Activated CD4-positive, alpha-beta T cell treated with anti-CD3 and anti-CD28 coated beads for 48 hours (primary cell): ENCODE measurements at places on chromosomes 4 and X.

- no peak for DNase-seq
These were observed 20.6 kb downstream of the SH3D19 start for GRCh38 chr4:151304755-151305154.

GRCh38 chr4:166301266-166301665 lies 428.2 kb downstream of the TLL1 start:
- DNase-seq = no peak

GRCh38 chrX:48683411-48683982 lies at the start of gene WAS:
Gene WAS (plus strand): TSS chrX:48683799. CDS start chrX:48683854, 55 bp downstream.
- DNase-seq = peak; percentile 58

DNA sequence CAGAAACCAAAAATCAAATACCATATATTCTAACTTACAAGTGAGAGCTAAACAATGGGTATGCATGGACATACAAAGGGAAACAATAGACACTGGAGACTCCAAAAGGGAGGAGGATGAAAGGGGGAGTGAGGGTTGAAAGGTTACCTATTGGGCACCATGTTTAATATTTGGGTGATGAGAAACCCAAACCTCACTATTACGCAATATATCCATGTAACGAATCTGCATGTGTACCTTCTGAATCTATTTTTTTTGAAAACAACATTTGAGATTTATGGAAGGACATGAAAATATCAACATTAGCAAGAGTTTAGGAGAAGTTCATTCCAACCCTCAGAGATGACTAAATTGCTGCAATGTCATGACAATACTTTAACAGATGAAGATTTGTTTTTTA lies 586.1 kb downstream of the GBA3 start:
- DNase-seq = no peak

- no peak for DNase-seq
These were observed 14.5 kb upstream of the DACH2 start for GRCh38 chrX:86133761-86134160.

DNA sequence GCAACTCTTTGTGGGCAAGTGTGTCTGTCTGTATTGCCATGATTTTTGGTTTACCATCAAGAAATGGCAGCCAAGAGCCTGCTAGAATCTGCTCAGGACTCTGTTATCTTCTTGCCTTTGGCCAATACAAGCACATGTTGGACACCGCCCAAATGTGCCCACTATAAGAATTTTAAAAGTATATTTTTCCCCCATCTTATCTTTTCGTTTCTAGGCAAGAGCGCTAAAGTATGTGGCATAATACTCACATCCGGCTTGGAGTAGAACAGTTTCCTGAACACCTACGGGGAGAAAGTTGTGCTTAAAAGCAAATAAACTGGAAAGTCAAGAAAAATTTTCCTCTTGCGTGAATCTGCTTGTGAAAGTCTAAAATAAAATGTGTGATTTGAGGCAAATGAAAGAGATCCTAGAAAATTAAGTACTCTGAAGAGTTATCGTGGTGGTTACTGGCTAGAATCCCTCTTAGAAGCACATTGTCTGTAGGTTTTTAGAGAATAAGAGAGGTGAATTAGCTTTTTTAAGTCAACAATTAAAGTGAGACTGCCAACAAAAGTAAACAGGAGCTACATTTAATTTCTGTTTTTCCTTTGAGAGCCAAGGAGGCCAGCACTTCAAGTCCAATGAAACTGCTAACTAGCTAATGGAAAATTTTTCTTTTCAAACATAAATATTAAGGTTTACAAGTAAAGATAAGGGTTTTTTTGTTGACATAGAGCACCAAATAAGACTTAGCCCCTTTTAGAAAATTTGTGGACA lies 220.2 kb downstream of the SOWAHB start:
- no peak for DNase-seq

DNA sequence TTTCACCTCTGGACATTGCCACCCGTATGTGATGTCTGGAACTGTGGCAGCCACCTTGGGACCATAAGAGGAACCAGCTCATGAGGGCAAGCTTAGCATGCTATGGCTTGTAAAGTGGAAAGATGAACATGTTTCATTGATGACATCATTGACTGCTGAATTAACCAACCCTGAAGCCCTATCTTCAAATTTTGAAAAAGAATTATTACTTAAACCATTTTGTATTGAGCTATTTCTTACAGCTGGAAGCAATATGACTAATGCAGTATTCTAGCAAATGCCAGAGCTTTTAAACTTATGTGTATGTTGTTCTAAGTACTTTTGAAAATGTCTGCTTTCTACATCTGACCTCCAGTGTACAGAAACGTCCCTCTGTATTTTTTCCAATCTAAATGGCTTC lies 18.1 kb downstream of the GUCY2F start:
- no peak for DNase-seq

DNA sequence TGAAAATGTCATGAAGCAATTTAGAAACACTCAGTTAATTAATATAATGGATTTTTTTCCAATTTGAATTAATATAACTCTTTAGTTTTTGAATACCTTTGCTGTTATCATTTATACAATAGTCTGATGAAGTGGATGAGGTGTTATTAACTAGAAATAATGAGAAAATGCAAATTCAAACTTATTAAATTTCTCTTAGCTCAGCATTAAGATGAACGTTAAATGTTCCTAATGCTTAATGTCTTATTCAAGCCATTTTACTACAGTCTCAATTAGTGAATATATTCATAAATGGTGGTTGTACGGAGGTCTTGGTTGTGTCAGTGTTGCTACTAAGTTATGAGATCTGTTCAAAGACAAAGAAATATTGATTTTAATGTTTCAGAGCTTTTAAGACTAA lies 186.3 kb downstream of the DTHD1 start:
- DNase-seq = no peak

GRCh38 chr4:26873391-26874026 lies 12.9 kb downstream of the STIM2 start:
- peak; percentile 63 for DNase-seq

- DNase-seq = no peak
These were observed 64.9 kb upstream of the SCOC start for GRCh38 chr4:140308366-140309123.
